ENCODE measurements at places on chromosomes 16 and 17. TPM values are rescaled to one million over a fixed set of nuclear protein-coding genes. Genes with fewer than 3 reads are reported as not detected.
A peak's percentile ranks its signal among the peaks of the same experiment; 100 is the strongest.

The NOG gene
- 0.12 TPM for total RNA-seq

The TNFRSF13B gene
- not detected for total RNA-seq

The HOXB7 gene
- not detected for total RNA-seq

The KCNJ18 gene
- total RNA-seq, result not detected

DNA sequence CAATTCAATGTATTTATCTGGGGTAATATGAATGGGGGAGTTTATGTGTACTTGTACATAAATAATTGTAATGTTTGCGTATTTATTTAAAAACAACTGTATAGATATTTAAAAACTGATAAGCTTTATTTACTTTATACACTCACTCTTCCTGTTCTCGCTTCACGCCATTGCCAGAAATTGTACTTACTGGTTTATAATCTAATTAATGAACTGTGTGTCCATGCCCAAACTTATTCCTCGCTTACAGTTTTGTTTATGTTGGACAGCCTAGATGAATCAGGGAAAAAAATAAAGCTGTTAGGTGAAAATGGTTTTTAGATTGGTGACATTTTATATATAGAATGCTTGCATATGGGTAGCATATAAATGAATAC lies 30.8 kb downstream of the AATF start:
- no peak for DNase-seq

- DNase-seq, result peak; percentile 20
These were observed 90.0 kb upstream of the HSBP1 start for GRCh38 chr16:83717814-83718213.

DNA sequence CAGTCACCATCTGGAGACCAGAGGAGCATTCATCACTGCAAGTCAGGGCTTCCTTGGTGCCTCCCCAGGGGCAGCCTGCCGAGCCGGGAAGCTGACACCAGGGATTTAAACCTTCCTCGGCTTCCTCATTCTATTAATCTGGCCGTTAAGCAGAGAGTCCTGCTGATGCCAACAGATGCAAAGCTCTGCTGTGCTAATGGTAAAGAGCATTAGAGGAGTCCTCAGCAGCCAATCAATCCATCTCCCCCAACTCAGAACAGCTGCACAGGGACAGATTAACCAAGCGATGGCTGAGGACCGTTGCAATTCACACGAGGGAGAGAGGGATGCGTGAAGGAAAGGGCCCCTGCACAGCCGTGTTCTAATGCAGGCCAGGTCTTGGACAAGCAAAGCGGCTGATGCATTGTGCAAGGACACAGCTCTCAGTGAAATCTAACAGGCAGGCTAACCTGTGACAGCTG lies 116.6 kb downstream of the XYLT1 start:
- DNase-seq, result no peak

- DNase-seq, result peak; percentile 98
These were observed at the start of gene RPL23 for GRCh38 chr17:38853292-38854219. Gene RPL23, minus strand, starts transcription at chr17:38853721. Its CDS starts 11 bp downstream, at chr17:38853710.
